ENCODE measurements at places on chromosomes 4 and X.

GRCh38 chrX:110001740-110002299, 1.1 kb upstream of the TMEM164 start:
- DNase-seq: no peak

DNA sequence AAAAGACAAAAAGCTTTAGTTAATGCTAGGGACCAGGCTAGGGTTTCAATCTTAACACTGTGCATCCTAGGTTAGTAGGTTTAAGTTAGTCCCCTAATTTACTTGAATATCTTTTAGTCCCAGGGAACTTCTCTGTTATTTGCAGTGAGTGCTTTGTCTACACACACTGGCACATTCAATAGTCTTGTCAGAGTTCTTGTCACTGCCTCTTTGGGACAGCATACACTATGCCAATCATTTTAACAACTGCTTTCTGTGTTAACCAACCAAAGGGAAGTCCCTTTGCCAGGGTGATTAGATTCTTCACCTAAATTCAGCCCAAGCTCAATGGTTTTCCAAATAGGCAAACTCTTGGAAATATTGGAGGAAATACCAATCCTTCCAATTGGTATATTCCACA, 221.8 kb upstream of the IGFBP7 start:
- no peak for DNase-seq

GRCh38 chr4:168886351-168886750, 123.7 kb downstream of the CBR4 start:
- no peak for DNase-seq

DNA sequence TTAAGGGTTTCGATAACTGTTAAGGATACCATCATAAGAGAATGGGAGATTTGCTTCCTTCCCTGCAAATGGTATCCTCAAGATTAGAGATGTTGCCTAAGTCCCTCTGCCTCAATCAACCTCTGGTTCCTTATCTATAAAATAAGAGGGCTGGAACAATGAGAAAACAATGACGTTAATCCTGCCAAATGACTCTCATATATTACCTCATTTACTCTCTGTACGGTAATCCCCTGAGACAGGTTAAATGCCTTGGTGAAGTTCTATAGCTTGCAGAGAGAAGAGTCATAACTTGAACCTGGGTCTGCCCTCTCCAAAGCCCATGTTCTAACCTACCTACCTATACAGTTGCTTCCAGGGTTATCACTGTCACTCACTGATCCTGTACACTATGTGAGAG, 100.2 kb upstream of the OTUD4 start:
- DNase-seq: no peak

DNA sequence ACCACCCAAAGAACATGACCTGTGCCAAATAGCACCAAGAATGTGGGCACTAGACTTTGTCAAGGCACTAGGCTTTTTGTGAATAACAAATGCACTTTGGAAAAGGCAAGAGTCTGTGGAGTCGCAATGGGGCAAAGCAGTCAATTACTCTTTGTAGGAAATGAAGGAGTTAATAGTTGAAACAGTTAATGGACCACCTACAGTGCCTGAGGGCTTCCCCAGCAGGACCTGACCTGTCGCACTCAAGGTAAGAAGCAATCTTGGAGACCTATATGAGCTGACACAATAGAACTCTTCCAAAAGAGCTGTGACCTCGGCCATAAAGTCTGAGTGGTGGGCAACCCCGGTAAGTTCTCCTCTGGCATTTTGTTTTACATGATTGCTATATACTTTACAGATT, 49.2 kb upstream of the CAPN6 start:
- no peak for DNase-seq

DNA sequence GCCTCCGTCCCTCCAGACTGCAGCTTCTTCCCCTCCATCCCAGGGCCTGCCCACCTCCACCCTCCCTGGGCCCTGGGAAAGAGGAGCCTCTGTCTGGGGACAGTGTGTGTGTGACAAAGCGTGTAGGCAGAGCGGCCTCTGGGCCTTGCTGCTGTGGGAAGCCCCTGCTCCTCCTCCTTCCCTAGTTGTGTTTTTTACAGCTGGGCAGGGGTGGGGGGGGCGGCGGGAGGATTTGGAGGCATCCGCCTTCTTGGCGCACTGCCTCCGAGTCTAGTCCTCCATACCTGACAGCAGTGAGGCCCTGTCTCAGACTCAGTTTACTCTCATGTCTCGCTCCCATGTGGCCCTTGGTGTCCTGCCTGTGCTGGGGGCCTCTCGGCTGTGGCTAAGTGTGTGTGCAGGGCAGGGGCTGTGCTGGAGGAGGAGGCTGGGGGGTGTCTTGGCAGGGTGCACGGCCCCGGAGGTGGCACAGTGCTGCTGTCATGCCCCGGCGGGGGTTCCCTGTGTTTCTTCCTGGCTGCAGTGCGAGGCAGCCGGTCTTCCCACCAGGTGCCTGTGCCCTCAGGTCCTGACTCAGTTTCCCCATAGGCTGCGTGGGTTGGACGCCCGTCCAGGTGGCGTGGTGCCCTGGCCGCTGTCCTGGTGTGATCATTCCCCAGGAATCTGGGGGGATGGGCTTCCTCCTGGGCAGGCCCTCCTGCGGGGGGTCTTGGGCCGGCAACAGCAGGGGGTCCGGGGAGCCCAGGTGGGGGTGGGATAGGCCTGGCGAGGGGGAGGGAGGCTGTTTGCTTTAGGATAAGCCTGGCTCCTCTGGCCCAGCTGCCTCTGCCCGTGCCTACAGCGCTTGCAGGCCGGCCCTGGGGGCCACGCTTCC, 7.0 kb downstream of the FGFRL1 start:
- DNase-seq: no peak

DNA sequence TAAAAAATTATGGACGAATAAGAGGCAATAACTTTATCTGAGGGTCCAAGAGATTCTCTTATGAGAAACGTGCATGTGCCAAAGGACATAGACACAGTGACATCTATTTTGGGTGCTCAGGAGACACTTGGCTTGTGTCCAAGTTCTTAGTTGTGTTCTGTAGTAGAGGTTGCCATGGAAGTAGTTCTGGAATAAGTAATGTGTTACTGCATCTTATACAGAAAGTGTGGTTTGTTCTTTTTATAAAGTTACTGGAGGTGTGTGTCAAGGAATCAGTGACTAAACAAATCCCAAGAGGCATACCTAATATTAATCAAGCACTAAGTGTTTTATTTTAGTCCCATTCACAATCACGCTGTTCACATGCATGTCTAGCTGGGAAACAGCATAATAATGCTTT, 305.7 kb downstream of the ARHGAP24 start:
- no peak for DNase-seq

DNA sequence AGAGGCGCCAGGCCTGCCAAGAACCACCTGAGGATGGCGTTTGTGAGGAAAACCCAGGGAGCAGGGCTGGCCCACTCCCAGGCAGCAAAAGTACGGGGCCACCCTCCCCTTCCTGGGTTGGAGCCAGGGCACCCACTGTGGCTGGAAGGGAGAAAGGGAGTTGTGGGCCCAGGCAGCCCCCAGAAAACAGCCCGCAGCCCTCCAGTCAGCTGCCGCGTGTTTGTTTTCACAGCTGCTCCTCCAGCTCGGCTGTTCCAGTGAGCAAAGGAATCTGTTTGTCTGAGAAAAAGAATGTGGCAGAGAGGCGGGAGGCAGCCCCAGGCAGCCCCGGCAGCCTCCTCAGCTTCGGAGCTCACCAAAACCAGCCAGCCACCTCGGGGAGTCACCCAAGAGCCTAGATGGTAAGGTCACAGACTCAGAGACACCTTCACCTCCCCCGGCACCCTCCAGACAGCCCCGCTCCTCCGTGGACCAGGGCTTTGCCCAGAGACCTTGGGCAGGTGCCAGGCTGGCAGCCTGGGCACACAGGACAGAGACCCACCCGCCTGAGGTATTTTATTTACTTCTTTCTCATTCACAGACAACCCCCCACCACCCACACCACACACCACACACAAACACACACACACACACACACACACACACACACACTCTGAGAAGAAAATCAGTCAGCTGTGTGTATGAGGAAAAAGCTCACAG, 338.1 kb downstream of the BCOR start:
- no peak for DNase-seq

GRCh38 chr4:173919196-173919595, 364.3 kb downstream of the FBXO8 start:
- DNase-seq: no peak

DNA sequence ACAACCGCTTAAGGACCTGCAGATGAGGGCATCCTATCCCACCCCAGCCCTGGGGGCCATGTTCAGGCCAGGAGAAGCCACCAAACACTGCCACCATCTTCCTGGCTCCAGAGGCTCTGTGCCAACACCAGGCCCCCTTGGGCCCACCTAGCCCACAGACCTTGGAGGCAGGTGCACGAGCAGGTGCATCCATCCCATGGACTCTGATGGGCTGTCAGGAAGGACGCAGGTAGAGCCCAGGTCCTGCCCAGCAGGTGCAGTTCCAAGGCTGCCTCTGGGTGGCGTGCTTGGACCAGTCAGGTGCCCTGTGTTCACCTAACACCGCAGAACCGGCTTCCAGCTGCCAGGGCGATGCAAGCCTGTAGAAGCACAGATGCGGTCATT, 22.8 kb upstream of the PDE6B start:
- no peak for DNase-seq

DNA sequence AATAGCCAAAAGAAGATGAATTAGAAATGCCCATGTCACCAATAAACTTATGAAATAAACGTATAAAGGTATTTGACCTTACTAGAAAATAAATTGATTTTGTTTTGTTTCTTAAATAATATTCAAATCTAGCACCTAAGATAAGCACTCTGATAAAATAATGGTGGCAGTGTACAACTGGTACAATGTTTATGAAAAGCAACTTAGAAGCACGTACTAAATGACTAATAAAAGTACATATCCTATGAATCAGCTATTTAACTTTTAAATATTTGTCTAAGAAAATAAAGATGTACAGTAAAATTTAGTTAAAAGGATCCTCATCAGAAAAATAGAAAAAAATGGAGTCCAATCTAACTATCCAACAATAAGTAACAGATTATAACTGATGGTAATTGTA, 6.7 kb downstream of the MANBA start:
- no peak for DNase-seq

DNA sequence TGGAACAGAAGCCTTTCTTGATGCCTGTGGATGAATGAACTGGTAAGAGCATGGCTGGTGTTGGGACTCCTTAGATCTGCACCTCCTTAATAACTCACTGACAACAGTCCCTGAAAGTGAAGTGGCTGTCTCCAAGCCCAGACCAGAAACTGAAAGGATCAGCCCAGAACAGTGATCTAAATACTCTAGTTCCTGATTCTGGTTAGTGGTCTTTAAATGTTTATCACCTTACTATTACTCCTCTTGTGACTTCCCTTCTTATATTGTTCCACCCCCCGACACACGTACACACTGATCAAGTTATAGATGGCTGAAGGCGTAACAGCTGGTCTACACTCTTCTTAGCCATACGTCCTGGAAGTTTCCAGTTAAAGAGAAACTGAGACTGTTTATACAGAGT, 33.8 kb upstream of the ARMCX2 start:
- DNase-seq: no peak

- DNase-seq: no peak
Observed at GRCh38 chrX:47458528-47458927, 24.5 kb downstream of the ZNF41 start.

DNA sequence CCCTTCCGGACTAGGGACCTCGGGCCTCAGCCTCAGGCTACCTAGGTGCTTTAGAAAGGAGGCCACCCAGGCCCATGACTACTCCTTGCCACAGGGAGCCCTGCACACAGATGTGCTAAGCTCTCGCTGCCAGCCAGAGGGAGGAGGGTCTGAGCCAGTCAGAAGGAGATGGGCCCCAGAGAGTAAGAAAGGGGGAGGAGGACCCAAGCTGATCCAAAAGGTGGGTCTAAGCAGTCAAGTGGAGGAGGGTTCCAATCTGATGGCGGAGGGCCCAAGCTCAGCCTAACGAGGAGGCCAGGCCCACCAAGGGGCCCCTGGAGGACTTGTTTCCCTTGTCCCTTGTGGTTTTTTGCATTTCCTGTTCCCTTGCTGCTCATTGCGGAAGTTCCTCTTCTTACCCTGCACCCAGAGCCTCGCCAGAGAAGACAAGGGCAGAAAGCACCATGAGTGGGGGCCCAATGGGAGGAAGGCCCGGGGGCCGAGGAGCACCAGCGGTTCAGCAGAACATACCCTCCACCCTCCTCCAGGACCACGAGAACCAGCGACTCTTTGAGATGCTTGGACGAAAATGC, at the start of gene WAS:
WAS (plus strand) TSS at position 389 of the 572 bp plus-strand sequence; CDS start at position 444, 55 bp downstream.
- DNase-seq: no peak

GRCh38 chr4:184807256-184807655, 18.5 kb downstream of the ACSL1 start:
- no peak for DNase-seq

- no peak for DNase-seq
Observed at GRCh38 chr4:124515591-124515990, 196.9 kb downstream of the ANKRD50 start.

DNA sequence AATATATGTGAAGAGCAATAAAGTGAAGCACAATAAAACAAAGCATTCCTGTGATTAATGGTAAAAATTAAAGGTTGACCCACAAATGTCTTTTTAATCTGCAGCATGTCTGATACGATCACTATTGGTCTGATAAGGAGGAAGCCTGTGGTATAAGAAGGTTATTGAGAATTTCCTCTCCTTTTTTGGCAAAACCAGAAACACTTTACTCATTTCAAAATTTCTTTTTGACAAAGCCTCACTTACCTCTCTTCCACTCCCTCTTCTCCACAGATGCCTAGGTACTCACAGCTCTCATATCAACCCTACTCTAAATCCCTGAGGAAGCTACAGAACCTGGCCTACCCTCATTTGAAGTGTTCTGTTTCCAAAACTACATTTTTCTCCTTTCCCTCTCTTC, 56.1 kb downstream of the TSPAN5 start:
- no peak for DNase-seq

DNA sequence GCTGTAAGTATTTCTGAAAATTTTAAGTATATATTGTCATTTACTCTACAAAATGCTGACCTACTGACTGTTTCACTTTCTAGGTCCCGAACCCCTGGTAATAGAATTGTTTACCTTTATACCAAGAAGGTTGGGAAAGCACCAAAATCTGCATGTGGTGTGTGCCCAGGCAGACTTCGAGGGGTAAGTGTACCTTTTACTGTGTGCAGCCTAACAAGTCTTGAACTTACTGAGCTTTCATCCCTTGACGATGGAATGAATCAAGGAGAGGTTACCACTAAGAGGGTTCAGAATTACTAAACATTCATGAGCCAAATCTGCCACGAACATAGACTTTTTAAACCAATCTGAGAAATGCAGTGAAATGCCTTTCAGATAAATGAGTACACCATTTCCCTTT, 1.6 kb downstream of the RPL34 start:
- no peak for DNase-seq

GRCh38 chrX:71450433-71451106, 82.3 kb upstream of the OGT start:
- no peak for DNase-seq

GRCh38 chr4:27094783-27095182, 234.1 kb downstream of the STIM2 start:
- DNase-seq: no peak

GRCh38 chr4:134747108-134747805, 545.7 kb upstream of the PABPC4L start:
- no peak for DNase-seq

- DNase-seq: no peak
Observed at GRCh38 chrX:142052238-142052637, 148.5 kb downstream of the MAGEC1 start.

- DNase-seq: no peak
Observed at GRCh38 chrX:129719931-129720530, 18.7 kb upstream of the XPNPEP2 start.

Measured in HS-27A (cell line).